Stimulated activated CD8-positive, alpha-beta memory T cell treated with anti-CD3 and anti-CD28 coated beads, Interleukin-15, amount 100 ng/mL, for 1 hour (primary cell): ENCODE measurements at places on chromosomes 16 and 17.

GRCh38 chr17:75634754-75635609 lies 1.7 kb downstream of the SMIM5 start:
- DNase-seq: no peak

GRCh38 chr17:67443931-67444595 lies 67.0 kb downstream of the PITPNC1 start:
- DNase-seq: no peak

GRCh38 chr16:54930869-54931119 lies 129 bp downstream of the IRX5 start:
- no peak for DNase-seq

DNA sequence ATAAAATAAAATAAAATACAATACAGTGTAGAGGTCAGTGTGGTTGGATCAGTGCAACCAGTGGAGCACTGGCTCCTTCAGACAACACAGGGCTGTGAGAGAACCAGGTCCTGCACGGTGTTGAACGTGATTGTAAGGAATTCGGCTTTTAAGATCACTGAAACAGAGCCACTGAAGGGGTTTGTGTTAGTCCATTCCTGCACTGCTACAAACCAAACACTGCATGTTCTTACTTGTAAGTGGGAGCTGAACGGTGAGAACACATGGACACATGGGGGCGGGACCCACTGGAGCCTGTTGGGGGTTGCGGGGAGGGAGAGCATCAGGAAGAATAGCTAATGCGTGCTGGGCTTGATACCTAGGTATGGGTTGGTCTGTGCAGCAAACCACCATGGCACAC lies 193.2 kb upstream of the AXIN2 start:
- DNase-seq: no peak

DNA sequence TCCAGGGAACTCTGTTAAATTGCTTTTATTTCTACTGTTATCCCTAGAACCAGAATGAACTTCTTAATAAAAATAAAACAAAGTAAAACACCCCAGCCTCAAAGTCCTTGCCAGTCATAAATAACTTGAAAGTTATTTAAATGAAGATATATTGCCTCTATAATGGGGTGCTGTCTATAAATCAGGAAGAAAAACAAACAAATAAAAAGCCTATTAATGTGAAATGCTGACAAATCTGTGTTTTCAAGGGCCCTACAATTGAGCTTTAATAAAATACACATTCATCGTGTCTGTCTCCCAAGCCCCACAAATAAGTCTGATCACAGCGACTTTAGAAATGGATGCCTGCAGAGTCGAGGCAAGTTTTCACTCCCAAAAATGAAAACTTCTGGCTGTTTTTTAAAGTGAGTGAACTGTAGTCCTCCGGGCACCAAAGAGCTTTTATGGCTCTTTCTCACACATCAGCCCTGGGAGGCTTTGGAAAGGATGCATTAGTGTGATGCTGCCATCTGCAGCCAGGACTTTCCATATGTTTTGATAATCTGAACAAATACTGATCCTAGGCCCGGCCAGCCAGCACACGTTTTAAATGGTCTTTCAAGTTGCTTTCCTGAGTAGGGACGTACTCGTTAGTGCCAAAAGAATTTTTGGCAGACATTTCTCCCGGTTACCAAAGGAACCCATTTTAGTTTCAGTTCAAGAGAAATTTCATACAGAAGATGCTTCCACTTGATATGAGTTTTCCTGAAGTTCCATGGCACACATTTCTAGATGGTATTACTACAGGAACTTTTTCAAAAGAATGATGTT lies 16.3 kb downstream of the NACA2 start:
- DNase-seq: no peak

DNA sequence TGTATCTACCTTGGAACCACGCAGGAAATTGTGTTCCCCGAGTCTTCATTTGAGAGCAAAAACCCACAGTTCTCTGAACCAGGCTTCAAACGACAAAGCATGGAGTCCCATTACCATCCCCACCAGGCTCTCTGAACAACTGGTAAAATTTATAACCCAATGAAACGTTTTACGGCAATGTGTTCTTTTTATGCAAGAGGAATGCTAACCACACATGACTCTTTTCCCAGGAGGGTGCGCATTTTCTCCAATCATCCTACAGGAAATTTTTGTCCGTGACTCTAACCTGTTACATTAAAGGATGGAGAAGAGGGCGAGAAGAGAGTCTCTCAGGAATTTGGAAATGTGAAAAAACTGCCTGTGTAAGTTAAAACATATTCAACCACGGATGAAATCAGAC lies 17.8 kb downstream of the STX8 start:
- no peak for DNase-seq

DNA sequence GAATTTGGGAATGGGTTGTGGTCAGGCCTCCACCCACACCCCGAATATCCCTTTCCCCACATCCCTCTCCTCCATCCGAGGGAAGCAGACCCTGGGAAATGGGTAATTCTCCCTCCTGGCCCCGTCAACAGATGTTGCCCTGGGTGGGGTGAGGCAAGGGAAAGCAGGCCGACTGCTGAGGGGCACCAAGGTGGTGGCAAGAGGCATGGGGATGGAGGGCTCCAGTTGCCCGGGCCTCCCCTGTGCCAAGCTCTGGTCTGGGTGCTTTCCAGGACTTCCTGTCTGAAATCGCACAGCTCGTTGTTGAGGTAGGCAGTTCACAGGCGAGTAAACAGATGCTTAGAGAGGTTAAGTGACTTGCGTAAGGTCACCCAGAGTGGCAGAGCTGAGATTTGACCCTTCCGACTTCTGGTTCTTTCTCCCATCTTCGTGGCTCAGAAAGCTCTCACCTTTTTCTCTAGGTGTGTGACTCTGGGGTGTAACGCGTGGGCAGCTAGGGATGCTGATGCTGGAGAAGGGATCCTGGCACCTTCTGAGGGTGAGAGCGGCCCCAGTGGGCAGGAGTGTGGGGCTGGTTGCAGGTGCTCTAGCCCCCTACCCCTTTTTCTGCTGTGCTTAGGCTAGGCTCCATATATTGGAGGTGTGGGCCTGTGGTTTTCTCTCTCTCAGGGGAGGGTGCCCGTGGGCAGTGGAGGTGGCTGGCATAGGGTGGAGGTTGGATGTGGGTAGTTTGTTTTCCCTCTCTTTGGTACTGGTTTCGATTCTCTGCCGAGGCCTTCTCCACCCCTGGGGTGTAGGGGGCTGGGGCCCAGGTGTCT lies 17.2 kb downstream of the RARA start:
- DNase-seq: no peak

DNA sequence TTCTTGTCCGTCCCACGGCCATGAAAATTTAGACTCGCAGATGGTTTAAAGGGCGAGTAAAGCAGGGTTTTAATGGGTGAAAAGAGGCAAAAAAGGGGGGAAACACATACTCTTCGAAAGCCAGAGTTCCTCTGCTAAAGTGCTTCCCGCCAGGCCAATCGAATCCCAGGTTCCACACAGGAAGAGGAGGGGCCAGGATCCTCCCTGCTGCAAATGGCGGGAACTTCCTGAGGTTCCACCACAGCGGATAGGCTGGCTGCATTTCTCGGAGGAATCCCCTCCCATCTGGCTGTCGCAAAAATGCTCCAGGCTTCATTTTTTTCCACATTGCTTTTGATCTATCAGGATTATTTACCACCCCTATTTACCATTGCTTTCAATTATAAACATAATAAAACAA lies 670.1 kb upstream of the CA10 start:
- DNase-seq: no peak

DNA sequence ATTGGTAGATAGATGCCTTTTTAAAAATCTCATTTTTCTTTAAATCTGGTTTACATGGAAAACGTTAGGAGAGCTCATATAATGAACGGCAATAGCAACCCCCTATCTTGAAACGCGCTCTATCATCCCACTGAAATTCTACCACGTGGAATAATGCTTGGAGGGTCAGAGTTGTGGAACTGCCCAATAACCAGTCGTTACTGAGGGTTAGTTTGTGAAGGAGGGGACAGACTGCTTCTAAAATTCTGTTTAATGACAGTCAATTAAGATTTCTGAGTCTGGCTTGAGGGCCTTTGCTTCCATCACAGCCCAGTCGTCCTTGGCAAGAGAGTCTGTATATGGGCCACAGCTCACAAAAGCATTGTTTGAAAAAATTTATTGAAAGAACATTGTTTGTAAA lies 482 bp downstream of the IRF8 start:
- no peak for DNase-seq

DNA sequence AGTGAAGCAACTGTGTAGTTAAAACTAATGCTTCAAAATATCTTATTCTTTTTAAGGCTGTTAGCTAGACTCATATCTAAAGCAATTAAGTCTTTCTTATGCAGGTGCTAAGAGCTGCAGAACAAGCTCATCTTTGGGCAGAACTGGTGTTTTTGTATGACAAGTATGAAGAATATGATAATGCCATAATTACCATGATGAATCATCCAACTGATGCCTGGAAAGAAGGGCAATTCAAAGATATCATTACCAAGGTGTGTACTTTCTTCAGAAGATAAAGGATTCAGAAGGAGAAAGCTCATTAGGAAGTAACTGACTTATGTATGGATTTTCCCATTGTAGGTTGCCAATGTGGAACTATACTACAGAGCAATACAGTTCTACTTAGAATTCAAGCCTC lies 23.9 kb downstream of the PTRH2 start:
- DNase-seq: no peak

DNA sequence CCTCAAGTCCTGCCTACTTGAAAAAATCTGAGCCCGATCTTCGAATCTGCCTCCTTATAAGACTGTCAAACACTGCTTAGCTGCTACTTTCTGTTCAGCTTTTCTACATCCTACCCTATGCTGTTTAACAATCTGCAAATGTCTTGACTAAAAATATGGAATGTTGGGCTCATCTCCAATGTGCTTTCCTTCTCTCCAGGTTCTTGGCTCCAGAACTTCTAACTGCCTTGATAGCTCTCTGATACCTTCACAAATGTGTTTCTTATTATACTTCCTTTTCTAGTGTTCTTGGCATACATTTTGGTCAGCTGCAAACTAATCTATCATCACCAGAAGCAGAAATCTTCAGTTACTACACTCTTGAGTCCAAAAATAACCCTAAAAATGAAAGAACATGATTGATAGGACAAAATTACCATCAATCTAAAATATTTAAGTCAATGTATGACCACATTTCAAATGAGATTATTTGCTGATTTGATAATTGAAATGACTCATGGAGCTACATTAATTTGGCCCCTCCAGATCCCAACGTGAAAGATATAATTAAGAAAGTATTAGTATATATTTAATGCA lies 372.3 kb upstream of the MON1B start:
- DNase-seq: no peak

DNA sequence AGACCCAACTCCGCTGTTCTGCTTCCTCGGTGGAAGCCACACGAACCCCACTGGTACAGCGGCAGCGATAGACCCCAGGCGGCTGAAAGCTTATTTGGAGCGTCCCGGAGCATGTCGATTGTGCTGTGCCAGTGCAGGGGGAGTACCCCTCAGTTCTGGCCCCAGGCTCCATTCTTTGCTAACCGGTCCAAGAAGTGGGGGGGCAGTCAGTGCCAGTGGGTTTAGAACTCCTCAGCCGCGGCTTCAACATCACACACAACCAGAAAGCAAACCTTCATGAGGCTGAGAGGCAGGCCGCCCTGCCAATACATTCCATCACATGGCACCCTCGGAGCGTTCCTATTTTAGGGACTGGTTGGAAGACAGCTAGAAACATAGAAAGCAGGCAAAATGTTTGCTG lies 1.7 kb upstream of the MNT start:
- no peak for DNase-seq

DNA sequence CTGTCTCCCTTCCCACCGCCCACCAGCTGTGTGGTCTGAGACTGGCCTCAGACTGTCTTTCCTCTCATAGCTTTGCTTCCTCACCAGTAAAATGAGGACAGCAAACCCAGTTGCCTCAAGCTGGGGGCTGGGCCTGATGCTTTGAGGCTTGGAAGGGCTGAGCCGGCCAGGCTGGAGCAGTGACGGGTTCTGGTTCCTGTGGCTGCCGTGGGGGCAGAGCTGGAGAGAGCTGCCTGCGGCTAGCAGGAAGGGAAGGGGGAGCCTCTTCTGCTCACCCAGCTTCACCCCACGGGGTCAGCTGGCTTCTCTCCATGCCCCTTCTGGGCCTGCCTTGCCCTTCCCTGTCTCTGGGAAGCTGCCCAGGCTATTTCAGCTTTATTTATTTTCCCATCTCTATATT lies 23.7 kb downstream of the LASP1 start:
- DNase-seq: no peak

DNA sequence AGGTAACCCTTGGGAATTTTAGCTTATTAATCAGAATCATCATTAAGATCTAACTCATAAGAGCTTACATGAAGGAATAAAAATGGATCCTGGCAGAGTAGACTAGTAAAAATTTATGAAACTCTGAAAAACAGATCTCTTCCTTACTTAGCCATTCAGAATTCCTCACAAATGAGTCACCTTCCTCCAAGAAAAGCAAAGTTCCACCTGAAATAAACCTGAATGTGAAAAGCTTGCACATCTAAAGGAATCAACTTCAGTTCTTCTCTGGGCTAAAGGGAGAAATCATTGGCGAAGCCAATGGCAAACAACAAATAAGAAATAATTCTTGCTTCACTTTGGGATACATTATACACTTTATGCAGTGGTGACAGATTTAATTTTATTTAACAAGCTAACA lies 22.7 kb downstream of the MYO1D start:
- no peak for DNase-seq

DNA sequence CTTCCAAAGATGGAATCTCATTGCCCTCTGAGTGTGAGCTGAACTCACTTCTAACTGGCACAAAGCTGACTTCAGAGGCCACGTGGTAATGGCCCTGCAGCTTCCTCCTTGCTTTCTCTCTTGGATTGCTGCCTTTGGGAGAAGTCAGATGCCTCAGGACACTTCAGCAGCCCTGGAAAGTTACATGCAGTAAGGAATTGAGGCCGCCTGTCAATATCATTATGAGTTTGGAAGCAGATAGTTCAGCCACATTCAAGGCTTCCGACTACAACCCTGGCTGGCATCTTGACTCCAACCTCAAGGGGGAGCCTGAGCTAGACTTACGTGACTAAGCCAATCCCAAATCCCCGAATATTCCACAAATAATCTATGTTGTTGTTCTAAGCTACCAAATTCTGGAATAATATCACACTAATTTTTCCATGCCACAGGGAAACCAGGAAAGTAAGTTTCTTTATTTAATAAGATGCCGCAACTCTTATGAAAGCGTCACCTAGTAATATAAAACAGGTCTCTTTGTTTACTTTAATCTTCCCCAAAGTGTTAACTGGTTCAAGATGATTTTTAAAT lies 13.6 kb downstream of the CEP20 start:
- DNase-seq: no peak

- DNase-seq: no peak
These were observed 357.3 kb upstream of the XYLT1 start for GRCh38 chr16:17828012-17828411.

GRCh38 chr16:83802135-83802534 lies 5.6 kb upstream of the HSBP1 start:
- no peak for DNase-seq

- no peak for DNase-seq
These were observed 11.8 kb downstream of the PLCD3 start for GRCh38 chr17:45120558-45120957.

- DNase-seq: no peak
These were observed 33.7 kb downstream of the TRIM25 start for GRCh38 chr17:56880133-56880532.

- no peak for DNase-seq
These were observed 55.7 kb upstream of the CNEP1R1 start for GRCh38 chr16:49969091-49970030.

- no peak for DNase-seq
These were observed 74.7 kb downstream of the RPA1 start for GRCh38 chr17:1904273-1905182.
